ENCODE measurements at places on chromosomes 3 and 15. TPM values are rescaled to one million over a fixed set of nuclear protein-coding genes. Genes with fewer than 3 reads are reported as not detected.

Gene HEG1
- total RNA-seq = 47.8 TPM

DNA sequence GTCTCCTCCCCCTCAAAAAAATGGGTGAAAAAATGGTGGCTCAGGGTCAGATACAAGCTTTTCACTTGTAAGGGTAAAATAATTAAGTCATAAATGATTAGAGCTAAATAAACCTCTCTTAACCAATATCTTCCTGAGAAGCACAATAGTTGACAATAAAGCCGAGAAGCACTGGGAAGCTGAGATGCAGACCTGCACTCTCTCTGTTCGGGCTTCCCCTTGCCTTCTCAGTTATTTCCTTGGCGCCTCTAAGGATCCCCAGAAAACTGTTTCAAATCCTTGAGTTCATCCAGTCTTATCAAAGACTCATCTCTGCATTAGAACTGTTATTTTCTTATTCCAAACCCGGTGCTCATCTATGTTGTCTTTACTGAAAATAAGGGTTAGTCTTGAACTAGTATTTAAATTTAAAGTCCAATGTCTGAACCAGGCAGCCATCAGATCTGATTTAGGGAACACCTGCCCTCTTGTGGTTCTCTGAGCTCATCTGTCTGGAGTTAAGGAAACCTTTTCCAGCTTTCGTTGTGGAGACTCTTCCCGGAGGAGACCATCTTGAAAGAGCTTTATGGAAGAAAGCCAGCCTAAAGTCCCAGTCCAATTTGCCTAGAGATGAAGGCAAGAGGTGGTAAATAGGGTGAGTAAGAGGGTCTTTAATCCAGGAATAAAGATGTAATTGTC is 256.4 kb upstream of the MCTP2 start:
- no peak for DNase-seq

- no peak for DNase-seq
Observed at GRCh38 chr15:76939715-76940114, 8.2 kb downstream of the RCN2 start.

GRCh38 chr3:31444220-31445142 is 88.2 kb upstream of the STT3B start:
- DNase-seq = no peak

DNA sequence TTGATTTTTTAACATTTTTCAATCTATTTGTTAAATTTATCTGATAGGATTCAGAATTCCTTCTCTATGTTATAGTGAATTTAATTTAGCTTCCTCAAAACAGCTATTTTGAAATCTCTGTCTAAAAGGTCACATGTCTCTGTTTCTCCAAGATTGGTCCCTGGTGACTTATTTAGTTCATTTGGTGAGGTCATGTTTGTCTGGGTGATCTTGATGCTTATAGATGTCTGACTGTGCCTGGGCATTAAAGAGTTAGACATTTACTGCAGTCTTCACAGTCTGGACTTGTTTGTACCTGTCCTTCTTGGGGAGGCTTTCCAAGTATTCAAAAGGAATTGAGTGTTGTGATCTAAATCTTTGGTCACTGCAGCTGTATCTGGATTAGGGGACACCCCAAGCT is 169.5 kb upstream of the C2CD4B start:
- no peak for DNase-seq

DNA sequence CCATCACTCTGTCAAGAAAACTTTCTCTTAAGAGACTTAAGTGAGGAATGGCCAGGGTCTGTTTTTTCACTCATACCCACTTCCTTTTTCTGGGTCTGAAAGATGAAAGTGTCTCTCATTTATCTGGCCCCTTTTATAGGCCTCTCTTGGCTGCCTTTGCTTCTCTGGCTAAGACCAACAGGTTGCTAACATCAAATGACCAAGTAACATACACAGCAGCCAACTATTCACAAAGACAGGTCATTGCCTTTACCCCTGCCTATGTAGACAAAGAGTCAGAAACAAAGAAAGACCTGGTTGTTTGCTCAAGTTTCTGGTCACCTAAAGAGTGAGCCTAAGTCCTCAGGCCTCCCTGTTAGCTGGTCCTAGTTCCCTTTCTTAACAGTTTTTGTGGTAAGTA is 24.0 kb upstream of the CSTA start:
- no peak for DNase-seq

GRCh38 chr15:65795663-65796216 is 3.6 kb upstream of the DENND4A start:
- DNase-seq = no peak

DNA sequence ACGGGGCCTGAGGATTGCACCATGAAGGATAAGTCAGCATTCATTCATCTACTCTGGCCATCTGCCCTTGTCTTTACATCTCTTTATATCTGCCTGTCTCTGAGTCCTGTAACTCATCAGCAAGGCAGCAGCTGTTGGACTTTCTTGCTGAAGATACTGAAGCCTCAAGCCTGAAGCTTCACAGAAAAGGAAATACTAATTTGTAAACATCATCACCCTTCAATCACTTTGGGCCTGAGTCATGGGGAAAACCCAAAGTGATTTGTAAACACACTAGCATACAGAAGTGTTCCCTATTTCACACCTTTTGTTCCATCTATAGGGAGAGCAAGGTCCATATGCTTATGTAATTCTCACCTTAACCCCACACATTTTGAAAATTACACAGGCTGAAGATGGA is 928.2 kb downstream of the EPHA3 start:
- no peak for DNase-seq

GRCh38 chr3:12895391-12896062 is 54.2 kb upstream of the RPL32 start:
- no peak for DNase-seq

DNA sequence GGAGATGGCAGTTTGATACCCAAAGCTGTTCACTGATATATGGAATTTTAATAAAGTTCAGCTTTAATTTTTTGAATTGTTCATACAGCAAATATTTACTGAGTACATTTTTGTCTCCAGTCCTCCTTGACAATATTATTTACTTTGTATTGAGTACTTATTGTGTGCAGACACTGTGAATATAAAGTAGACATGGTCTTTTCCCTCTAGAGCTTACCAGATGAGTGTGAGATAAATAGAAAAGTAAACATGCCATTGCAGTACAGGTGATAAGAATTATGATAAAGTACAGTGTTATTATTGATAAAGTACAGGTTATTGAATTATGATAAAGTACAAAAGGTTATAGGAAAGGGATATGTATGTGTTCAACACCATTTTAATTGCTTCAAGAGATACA is 2.1 kb downstream of the UBA5 start:
- no peak for DNase-seq

GRCh38 chr15:53272116-53272515 is 482.0 kb upstream of the ONECUT1 start:
- no peak for DNase-seq

Gene BRK1
- 140 TPM for total RNA-seq

DNA sequence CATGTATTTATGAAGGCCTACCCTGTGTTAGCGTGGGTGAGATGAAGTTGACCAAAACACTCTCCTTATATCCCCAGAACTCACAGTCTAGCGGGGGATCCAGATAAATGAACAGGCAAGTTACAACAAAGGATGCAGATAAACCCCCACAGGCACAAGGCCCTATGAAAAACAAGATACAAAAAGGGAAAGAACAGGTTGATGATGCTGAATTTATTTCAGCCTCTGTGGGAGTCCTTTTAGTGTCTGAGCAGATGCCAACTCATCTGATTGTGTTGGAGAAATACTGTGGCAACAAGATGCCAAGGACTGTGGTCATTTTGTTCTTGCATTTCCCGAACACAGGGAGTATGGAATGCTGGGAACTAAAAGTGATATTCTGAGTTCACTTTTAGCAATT is 300.0 kb downstream of the CHST2 start:
- DNase-seq = no peak

DNA sequence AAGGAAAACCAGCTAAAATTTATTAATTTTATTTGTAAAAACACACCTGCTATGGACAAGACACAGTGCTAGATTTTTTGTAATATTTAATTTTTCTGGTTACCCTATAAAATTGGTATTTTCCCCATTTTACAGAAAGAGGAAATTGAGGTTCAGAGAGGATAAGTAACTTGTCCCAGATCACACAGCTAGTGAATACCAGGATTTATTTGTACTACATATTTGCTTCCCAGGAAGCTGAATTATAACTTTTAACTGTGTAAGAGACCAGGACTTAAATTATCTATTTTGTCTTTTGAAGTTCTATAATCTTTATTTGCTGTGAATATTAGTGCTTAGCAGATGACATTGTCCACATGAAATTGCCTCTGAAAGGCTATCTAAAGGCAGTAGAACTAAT is 49.7 kb downstream of the MAP2K5 start:
- DNase-seq = no peak

Gene CDHR4
- total RNA-seq = 0.17 TPM

DNA sequence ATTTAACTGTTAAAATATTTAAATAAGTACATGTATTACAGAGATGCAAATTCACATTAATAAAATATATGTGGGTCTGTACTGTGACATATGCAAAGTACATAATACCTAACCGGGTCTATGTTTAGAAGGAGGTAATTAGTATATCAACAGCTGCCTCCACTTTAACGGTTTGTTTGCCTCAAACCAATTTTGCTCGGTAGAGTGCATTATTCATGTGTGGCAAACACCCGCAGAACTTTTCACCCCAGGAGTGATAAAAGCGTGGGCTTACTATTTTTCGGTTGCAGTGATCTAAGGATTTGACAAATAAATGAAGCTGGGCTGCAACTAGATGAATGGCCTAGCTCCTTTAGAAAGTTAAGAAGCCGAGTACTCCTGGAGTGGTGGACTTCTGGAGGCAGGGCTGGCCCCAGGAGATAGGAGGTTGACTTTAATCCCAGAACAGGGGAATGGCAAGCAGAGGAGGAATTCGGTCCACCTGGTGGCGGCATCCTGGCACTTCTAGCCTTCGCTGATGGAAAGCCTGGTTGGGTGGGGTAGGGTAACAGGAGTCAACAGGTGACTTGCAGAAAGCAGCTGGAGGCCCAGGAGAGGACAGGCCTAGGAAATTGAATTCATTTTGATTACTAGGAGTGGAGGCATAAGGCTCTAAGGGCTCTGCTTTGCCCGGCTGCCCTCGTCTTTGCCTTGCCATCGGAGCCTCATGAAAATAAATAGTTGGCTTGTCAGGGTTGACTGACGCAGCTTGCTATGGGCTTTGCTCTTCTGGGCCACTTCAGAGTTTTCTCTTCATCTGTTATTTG is 2.4 kb downstream of the SLCO3A1 start:
- peak; percentile 21 for DNase-seq

Data from esophagus muscularis mucosa (tissue), 4 donors.